ENCODE measurements at places on chromosomes 4 and X. TPM values are rescaled to one million over a fixed set of nuclear protein-coding genes. Genes with fewer than 3 reads are reported as not detected.

Gene CFAP47
- 0.12 TPM for total RNA-seq

Gene F8A2
- not detected for total RNA-seq

Gene ARHGAP6
- total RNA-seq: 5.2 TPM

Gene GATA1
- total RNA-seq: not detected

Gene FGD1
- 7.0 TPM for total RNA-seq

Gene SHROOM4
- 0.62 TPM for total RNA-seq

Gene F9
- not detected for total RNA-seq

Gene ATOH1
- not detected for total RNA-seq

Gene TACR3
- under 0.01 TPM for total RNA-seq

Gene FRMPD4
- total RNA-seq: 0.33 TPM

Gene TIGD4
- 0.50 TPM for total RNA-seq

Gene EIF4E
- total RNA-seq: 227 TPM

Gene TSPAN5
- total RNA-seq: 115 TPM

Gene PRR32
- not detected for total RNA-seq

Gene AMBN
- not detected for total RNA-seq

Gene GPR143
- not detected for total RNA-seq

Gene PNMA3
- total RNA-seq: 0.12 TPM

Gene HAUS7
- total RNA-seq: 19.6 TPM

Gene DYNLT3
- 55.5 TPM for total RNA-seq

Gene BMP15
- total RNA-seq: not detected

Gene GUCY1B1
- 4.4 TPM for total RNA-seq
